Renal cortex interstitium (tissue), 15 donors: ENCODE measurements at places on chromosomes 6 and 20.

DNA sequence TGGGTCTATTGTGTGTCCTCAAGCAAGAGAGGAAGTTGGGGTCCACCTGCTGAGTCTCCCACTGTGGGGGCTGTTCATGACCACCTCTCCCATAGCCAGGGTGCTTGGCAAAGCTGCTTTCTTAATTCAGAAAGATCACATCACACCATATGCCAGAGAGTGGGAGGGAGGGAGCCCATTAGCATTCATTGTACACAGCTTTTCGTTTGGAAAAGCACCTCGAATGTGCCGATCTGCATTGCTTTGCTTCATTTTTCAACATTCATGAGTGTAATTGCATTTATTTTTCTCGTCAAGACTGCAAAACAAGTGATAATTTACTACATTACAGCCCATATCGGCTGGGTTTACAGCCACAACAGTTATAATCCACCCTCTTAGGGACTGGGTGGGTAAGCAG is 327.3 kb downstream of the PTPRT start:
- DNase-seq, result no peak

DNA sequence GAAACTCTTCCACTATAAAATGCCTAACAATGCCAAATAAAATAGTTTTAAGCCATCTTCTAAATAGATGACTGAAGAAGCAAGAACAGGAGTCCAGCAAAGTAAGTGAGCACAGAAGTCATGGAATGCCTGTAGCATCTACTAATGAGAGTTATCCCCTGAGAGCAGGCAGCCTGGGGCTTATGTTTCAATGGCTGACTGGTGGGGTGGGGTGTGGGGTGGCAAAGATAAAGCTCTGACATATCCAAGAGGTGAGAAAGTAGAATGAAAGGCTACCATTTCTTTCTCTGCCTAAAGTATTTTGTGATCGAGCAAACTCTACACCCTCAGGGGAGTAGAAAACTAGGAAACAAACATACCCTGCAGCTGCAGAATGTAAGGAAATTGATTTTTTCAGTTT is 348.8 kb downstream of the TFAP2B start:
- no peak for DNase-seq

DNA sequence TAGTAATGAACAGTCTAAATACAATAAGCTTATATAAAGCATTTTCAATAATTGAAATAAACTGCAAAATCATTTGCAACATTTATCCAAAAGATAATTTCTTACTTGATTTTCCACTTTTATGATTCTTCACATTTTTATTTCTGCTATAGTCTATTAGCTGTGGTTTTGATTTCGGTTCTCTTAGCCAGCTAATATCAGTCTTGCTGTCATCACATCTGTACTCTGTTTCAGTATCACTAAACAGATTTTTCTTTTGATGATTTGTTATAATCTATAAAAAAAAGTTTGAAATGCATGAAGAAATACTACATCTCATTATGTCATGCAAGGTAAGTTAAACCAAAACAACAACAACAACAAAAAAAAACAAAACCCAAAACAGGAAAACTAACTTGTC is 53.2 kb downstream of the SYCP2 start:
- DNase-seq, result no peak

- DNase-seq, result no peak
Observed at GRCh38 chr6:127811900-127812570, 88.8 kb downstream of the THEMIS start.

DNA sequence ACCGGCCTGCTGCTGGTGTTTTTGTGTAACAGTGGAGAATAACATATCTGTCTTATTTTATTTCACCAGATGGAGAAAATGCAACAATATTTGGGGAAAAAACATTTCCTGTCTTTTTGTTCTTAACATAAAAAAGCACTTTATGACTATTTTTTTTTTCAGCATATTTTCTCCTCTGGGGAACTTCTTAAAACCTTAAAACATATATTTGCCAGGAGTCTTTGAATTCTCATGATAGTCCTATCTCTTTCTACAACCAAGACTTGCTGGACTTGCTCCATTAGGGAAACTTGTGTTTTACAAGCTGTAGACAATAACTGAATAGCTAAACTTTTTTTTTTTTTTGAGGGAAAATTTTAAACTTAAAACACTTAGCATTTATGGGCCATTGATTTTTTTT is 98.6 kb upstream of the PRDM1 start:
- DNase-seq, result no peak

DNA sequence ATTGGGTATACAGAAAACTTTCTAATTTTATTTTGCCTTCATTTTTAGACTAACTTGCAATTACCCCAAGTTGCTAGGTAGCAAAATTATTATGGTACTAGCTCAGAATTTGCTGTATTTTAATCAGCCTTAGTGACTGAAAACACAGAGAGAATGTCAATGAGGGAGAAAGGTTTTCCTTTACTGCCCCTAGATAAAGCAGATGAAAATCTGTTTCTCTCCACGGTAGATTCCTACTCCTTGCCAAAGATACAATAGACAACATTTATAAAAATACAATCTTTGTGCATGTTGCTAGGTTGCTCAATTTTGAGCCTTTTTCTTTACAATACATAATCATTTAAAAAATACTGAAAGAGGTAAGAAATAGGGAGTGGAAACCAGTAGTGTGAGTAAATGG is 222.2 kb downstream of the BCKDHB start:
- no peak for DNase-seq

DNA sequence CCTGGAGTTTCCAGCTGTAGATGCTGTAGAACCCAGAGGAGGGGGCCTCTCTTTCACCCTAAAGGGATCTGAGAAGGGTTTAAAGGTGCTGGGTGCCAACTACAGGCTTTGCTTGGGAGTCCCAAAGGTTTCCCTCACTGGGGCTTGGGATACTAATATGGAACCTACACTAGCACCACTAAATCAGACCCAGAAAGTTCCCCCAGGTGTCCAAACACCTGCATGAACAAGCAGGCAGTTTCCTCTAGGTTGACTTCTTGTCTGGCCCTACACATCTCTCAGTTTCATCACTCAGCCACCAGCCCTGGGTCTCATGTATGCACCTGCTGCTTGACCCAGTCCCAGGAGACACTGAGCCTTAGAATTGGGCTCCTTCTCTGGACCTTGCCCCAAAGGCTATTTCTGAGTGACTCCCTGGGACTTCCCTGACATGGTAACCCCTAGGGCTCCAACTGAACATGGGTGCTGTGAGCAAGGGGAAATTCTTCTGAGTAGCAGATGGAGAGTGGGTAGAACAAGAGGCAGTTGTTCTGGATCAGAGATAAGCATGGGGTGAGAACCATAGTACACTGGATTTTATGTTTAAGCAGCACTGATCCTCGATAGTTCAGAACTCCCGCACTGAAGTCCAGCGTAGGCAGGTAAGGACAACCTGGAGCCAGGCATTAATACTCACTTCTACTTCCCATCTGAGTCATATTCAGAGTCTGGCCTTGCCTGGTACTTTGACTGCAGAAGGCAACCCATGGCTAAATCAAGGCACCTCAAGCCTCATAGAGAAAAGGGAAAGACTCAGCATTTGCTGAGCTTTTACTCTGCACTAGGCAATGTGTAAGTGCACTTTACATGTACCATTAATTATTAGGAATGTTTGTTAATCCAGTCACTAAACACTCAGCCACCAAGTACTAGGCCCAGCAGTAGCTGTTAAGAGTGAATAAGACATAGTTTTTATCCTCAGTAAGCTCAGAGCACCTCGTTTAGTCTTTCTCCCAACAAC is 16.8 kb downstream of the BCL2L1 start:
- DNase-seq, result no peak

DNA sequence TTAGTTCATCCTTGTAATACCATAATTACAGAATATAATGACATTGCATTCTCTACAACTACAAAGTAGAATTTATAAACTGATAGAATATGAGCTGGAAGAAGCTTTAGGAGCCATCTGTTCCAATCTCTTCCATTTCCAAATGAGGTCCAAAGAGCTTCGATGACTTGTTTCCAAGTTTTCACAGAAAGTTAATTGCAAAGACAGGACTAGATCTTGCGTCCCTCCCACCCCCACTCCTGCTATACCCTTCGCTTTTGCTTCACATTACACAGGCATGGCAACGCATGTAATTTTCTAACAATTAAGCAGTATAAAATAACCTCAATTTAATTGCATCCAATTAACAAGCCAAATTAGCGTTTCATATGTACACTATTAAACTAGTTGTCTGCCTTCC is 7.0 kb downstream of the HIVEP2 start:
- no peak for DNase-seq

- no peak for DNase-seq
Observed at GRCh38 chr20:3044336-3044965, 1.0 kb downstream of the GNRH2 start.

DNA sequence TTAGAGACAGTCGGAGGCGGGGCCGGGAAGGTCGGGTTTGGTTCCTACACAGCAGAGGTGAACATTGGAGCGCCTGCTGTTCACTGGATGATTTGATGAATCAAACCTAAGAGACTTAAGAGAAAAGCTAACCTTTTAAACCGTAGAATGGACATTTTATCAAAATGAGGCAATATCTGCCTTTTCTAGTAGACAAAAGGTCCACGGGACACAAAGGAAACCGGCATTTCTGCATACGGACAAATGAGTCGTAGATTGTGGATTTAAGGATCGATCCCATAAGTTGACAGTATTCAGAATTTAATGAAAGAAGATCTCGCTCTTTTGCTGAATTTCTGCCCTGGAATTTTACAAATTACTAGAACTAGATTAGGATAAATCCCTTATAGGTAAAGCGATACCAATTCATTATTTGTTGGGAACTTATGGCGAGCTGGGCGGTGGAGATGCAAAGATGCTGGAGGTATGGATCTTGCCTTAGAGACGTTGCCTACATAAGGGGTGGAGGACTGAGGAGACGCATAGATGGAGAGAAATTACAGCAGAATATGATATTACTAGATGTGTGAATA is 400 bp downstream of the PAK1IP1 start:
- no peak for DNase-seq

GRCh38 chr6:46042355-46042999 is 26.8 kb upstream of the CLIC5 start:
- DNase-seq, result no peak

DNA sequence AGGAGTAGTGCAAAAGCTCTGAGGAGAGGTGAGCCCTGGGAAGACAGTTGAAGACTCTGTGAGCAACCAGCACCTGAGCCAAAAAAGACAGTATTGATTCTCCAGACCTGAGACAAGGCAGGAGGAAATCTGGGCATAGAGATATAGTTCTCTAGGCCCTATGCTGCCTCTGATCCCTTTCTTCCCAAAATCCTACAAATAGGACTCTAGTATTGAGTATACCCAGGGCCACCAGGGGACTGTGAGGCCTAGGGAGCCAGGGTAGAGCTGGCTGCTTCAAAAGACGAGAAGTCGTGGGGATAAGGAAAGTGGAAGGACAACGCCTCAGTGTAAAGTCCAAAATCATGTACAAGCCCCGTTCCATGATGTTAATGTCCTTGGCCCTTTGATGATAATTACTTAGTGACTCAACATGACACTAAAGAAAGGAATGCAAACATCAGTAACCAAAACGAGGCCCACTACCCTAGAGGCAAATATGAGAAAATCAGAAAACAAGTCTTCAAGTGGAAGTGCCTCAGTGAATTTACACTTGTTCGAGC is 197.3 kb upstream of the PROKR2 start:
- no peak for DNase-seq
